ENCODE measurements at places on chromosomes 5 and 9.

- H3K4me1 ChIP-seq = no peaks in the 10 kb centered on the region
- H3K27ac ChIP-seq = no peak overlapping the region
- no peaks in the 10 kb centered on the region for H3K27me3 ChIP-seq
- no peak overlapping the region for H3K4me3 ChIP-seq
Observed at GRCh38 chr5:100840370-100840769, 62.7 kb downstream of the ST8SIA4 start.

- peak; percentile 47 for DNase-seq
- H3K4me3 ChIP-seq = no peak overlapping the region
- no peaks in the 10 kb centered on the region for H3K4me1 ChIP-seq
Observed at GRCh38 chr9:79165020-79165780, 406.6 kb upstream of the TLE4 start.

DNA sequence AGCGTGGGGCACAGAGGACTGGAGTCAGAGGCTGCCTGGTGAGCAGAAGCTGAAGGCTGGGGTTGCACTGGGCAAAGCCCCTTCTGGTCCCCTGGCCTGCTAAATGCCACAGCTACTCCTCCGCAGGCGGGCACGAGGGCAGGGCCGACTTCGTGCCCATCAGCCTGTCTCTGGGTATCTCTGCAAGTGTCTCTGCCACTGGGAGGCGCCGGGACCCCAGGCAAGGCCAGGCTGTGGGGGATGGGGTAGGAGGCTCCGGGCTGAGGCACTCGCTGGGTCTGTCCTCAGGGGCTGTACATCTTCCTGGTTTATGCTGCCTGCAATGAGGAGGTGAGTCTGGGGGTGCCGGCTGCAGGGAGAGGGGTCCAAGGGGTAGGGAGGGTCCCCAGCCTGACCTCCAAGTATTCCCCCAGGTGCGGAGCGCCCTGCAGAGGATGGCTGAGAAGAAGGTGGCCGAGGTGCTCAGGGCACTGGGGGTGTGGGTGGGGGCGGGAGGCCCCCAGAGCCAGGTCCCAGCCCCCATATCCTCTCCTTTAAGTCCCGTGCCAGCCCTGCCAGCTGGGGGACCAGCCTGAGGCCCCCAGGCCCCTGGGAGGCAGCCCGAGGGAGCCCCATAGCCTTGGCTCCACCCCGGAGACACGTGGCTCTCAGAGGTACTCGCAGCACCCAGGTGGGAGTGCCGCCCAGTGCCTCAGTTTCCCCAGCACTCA lies 25.1 kb downstream of the ADGRD2 start:
- H3K4me3 ChIP-seq = no peak overlapping the region
- H3K27me3 ChIP-seq = peaks cover 5% of the 10 kb centered on the region
- peaks cover 5% of the 10 kb centered on the region for H3K4me1 ChIP-seq
- no peak overlapping the region for H3K27ac ChIP-seq

DNA sequence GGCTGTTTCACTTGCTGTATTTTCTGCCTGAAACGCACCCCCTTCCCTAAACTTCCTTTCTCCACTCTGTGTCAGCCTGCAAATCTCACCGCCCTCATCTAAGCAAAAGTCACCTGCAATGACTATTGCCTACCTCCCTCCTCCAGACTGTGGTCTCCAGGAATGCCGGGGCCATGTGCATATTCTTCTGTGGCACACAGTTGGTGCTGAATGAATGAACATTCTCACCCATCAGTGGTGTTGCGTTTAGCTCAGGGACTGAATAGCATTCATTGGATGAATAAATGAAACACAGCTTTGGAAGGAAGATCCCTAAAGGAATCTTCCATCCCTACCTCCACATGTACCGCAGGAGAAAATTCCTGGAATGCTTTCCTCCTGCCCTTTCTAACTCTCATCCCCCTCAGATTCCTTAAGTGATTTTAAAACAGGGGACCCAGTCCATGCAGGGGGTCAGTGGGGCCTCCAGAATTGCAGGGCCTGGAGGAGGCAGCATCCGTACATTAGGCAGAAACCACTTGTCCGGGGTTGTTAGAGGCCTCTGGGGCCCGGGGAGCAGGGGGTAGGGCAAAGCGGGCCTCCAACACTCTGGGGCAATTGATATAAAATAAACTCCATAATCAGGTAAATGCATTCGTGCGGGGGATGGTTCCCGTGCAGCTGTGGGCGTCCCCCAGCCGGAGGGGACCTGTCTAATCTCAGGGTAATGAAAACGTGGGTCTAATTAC lies 28.3 kb upstream of the PTGS1 start:
- H3K27me3 ChIP-seq = peaks cover 5% of the 10 kb centered on the region
- H3K4me1 ChIP-seq = no peaks in the 10 kb centered on the region
- H3K27ac ChIP-seq = no peak overlapping the region
- no peak for DNase-seq

DNA sequence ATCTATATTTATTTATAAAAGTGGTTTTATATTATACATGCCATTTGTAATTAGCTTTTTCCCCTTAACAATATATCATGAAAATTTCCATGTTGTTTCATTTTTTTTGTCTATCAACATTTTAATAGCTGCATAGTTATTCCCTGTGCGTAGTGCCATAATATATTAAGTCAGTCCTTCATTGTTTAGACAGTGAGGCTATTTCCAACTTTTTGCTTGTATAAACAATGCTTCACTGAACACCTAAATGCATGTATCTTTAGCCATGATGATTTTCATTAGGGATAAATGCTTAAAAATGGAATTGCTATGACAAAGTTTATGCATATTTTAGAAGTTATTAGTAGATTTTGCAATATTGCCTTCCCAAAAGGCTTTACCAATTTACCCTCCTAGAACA lies 80.7 kb upstream of the STC2 start:
- no peak overlapping the region for H3K4me3 ChIP-seq
- no peaks in the 10 kb centered on the region for H3K36me3 ChIP-seq
- no peak overlapping the region for H3K27ac ChIP-seq
- no peak for DNase-seq
- H3K4me1 ChIP-seq = no peaks in the 10 kb centered on the region

- no peak overlapping the region for H3K27ac ChIP-seq
- no peak for DNase-seq
- H3K36me3 ChIP-seq = no peaks in the 10 kb centered on the region
- H3K4me3 ChIP-seq = no peak overlapping the region
- no peaks in the 10 kb centered on the region for H3K27me3 ChIP-seq
- H3K4me1 ChIP-seq = no peaks in the 10 kb centered on the region
Observed at GRCh38 chr5:111447099-111447498, 65.2 kb downstream of the STARD4 start.

GRCh38 chr5:100842080-100842479 lies 61.0 kb downstream of the ST8SIA4 start:
- H3K27me3 ChIP-seq = no peaks in the 10 kb centered on the region
- H3K4me1 ChIP-seq = no peaks in the 10 kb centered on the region
- no peak overlapping the region for H3K4me3 ChIP-seq
- H3K27ac ChIP-seq = no peak overlapping the region
- no peak for DNase-seq

- peaks cover 8% of the 10 kb centered on the region for H3K4me1 ChIP-seq
- H3K27me3 ChIP-seq = no peaks in the 10 kb centered on the region
- H3K36me3 ChIP-seq = peaks cover 3% of the 10 kb centered on the region
- peak overlapping the region; percentile 92 for H3K4me3 ChIP-seq
- DNase-seq = no peak
Observed at GRCh38 chr5:138754699-138755057, 1.5 kb downstream of the CTNNA1 start.
